Suprapubic skin (tissue), 4 donors: ENCODE measurements at places on chromosomes 12 and 14.

DNA sequence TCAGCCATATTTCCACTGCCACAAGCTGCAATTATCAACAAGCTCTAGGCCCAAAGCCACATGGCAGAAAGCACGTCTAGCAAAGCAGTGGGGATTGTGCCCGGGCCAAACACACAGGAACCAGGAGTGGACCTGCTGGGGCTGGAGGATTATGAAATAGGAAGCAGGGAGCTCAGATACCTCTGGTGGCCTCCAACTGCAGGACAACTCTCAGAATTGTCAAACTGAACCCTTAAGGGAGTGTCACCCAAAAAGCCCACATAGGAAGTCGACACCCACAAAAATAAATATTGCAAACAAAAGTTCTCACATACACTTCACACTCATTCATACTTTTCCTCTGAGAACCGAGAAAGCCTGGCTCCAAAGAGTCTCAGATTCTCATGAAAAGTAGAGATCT, 26.1 kb downstream of the KCTD10 start:
- DNase-seq: no peak

DNA sequence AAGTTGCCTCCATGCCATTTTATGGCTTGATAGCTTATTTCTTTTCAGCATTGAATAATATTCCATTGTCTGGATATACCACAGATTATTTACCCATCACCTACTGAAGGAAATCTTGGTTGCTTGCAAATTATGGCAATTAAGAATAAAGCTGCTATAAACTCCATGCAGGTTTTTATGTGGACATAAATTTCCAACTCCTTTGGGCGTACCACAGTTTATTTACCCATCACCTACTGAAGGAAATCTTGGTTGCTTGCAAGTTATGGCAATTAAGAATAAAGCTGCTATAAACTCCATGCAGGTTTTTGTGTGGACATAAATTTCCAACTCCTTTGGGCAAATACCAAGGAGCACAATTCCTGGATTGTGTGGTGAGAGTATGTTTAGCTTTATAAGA, 12.6 kb upstream of the PLEKHH1 start:
- no peak for DNase-seq

- DNase-seq: no peak
These were observed 237.6 kb downstream of the KCNH5 start for GRCh38 chr14:62807636-62808035.

DNA sequence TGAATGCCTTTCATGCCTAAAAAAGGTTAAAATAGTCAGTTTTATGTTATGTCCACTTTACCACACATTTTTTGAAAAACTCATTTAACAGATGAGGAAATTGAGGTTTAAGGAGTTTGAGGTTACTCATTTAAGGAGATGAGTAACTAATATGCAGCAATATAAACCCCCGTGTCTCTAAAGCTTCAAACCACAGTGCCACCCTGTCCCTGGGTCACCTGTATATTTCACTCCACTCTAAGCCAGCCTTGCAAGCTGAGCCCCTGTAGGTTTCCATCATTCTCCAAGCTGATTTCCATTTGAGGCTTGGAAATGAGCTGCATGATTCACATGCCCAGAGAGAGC, 64.4 kb downstream of the NUAK1 start:
- DNase-seq: peak; percentile 13

- DNase-seq: no peak
These were observed 62.3 kb downstream of the SUSD6 start for GRCh38 chr14:69673578-69674305.

DNA sequence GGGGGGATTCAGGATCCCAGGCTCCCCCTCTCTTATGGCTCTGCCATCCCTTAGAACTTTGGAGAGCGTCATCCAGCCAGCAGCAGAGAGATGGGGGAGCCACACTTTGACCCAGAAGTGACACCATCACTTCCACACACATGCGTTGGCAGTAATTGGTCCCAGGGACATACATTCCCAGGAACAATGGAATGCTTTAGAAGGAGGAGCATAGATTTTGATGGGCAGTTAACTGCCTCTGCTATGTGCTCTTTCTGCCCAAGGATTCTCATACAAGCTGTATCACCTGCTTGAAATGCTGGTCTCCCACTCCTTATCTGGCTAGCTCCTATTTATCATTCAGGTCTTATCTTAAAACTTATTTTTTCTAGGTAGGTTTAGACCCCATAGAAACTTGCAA, 109.0 kb upstream of the RPH3A start:
- DNase-seq: no peak

DNA sequence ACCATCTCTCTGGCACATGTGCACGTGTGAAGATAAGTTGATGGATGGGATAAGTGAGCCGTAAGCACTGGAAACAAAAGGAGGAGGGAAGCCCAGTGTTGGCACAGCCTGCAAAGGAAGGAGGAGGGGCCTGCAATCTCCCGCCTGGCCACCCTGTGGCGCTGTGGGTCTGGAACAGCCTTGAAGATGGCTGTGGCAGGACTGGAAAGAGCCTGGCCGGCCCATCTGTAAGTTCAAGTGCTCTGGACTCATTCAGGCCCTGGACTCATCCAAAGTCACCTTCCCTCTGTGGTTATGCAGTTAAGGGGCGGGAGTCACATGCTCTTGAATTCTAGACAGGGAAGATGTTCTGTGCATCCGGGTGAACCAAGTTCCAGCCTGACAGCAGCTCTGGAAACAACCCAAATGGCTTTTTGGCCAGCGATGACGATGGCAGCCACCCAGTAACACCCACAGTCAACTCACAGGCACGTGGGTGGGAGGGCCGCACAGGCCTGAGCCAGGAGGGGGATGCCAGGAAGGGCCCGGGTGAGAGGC, 50.4 kb downstream of the CHGA start:
- DNase-seq: peak; percentile 94

- DNase-seq: no peak
These were observed 48.2 kb upstream of the ATP2B1 start for GRCh38 chr12:89756585-89757398.

- DNase-seq: no peak
These were observed 47.5 kb downstream of the C14orf132 start for GRCh38 chr14:96086574-96087077.

DNA sequence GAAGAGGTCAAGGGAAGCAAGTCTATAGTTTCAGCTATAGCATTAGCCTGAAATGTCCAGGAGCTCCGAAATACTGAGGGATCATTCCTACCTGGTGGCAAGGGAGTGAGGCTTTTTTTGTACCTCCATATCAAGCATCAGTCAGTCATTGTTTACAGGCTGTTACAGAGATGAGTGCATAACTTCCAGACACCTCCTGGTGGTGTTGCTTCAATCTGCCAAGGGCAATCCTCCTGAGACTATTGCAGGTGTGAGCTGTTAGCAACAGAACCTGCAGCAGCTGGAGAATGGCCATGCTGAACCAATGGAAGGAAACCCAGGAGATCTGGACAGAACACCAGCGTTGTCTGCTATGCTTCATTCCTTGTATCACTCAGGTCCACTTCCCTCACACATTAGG, 80.0 kb upstream of the SLC8A3 start:
- DNase-seq: no peak

DNA sequence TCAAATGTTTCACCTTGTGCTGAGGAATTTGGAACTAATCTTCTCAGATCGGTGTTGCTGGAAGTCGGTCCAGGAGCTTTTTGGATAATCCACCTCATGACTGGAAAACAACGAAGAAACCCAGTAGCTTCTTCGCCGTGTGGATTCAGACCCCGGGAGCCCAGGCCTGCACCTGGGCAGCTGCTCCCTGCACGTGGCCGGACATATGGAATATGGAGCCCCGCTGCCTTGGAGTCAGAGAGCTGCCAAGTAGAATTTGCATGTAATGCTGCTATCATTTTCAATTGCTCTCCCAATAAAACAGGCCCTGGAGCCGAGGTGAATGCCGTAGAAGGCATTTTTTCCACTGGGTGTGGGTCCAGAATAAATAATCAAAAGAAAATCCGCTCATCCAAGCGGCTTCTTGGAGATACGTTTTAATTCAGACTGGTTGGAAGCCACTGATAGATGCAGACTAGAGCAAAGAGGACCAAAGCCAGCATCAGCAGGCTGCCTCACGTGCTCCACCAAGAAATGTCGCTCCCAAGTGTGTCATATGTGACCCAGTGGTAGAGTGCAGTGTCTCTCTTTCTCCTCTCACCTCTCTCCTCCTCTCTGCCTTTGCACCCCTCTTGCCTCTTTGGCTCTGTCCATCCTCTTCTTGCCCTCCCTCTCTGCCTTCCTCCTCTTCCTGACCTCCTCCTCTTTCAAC, 115.3 kb downstream of the ZNF664 start:
- DNase-seq: peak; percentile 32

- peak; percentile 60 for DNase-seq
These were observed 69.3 kb downstream of the SERPINA3 start for GRCh38 chr14:94681300-94682060.

GRCh38 chr12:11827091-11828061, 177.9 kb downstream of the ETV6 start:
- DNase-seq: no peak

DNA sequence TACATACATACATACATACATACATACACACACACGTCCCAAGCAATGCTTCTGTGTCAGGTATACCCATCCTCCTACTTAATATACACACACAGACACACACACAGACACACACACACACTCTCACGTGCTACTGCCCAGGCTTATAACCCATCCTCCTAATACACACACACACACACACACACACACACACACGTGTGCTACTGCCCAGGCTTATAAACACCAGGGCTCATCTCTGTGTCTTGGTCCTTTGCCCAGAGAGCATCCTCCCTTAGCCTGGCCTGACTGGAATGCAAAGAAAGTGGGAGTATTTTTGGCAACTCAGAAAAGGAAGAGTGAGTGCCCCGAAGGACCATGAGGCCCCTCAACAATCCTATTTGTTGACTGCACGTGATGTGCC, 129.0 kb downstream of the RBM19 start:
- DNase-seq: no peak

DNA sequence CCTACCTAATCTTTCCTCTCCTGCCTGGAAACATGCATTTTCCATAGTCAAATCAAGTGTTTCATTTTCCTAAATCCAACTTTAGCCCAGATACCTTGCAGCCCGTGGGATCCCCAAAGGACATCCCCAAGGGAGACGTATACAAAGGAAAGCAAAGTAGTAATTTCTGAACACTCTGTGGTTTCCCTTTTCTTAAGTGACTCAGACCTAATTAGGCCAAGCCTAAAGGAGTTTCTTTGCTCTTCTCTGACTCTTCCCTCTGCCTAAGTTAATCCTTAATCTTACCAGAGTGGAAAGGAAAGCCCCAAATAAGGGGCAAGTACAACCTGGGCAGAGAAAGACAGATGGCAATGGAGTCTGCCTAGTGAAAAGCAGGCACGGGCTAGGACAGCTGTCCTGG, 250.3 kb downstream of the SPTSSA start:
- no peak for DNase-seq

DNA sequence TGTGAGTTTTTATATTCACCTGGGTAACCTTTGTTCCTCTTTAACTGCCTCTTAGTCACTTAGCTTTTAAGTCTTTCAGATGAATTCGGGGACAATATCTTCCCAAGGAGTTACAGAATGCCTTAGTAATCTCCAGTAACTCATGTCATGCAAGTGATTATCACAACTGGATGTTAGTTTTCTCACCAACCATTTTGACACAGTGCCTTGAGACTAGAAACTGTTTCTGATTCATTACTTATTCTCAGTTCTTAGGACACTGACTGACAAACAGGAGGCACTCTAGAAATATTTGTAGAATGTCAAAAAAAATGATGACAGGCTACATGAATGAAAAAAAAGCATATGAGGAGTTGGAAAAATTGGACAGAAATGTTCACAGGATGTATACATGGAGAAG, 335.1 kb downstream of the ACSS3 start:
- no peak for DNase-seq

DNA sequence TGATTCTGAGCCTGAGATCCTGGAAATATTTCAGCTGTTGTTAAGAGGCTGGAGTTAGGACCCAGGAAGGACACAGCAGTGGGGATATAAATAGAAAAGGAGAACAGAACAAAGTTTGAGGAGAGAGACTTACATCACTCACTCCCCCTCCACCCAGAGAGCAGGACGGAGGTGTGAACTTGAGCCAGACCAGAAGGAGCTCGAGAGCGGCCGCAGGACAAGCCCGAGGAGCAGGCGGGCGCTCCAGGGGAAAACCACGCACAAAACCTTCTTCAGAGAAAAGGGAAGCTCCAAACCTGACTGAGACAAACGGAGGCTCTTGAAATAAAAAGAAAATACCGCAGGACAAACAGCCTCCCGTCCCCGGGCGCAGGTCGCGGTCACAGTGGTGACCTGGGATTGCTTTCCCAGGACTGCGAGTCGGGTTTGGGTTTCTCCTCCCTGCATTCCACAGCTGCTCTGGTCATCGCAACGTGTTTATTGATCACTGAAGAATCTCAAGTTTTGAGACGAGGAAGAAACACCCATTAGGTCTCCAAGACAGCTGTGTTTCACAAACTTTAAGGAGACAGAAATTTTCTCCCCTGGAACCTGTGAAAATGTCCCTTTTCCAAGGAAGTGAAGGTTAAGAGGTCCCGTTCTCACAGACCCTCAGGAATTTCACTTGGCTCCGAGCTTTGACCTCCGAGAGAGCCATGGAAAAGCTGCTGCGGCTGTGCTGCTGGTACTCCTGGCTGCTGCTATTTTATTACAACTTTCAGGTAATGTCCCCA, at the start of gene ADGRD1:
Gene ADGRD1 (plus strand): TSS at position 137 of the 773 bp plus-strand sequence. CDS start 559 bp downstream, at position 696.
- DNase-seq: no peak

GRCh38 chr12:4482936-4483335, 37.3 kb upstream of the FGF6 start:
- DNase-seq: no peak

DNA sequence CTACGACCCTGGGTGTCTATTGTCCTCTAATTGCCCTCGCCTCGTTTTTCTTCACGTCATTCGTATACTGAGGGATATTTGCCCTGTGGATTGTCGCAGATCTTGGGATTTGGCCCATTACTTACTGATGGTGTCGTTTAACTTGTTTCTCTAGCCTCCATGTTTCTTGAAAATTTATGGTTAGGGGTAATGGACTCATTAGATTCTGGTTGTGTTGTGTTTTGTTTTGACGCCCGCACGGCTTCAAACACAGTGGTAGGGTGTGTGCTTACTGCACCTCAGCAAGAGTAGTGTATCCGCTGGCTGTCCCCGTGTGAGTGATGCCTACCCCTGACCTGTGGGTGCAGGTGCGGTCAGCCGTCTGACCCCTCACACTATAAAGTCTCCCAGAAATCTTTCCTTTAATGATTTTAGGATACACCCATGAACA, 874 bp upstream of the RNU6-8 start:
- DNase-seq: no peak

DNA sequence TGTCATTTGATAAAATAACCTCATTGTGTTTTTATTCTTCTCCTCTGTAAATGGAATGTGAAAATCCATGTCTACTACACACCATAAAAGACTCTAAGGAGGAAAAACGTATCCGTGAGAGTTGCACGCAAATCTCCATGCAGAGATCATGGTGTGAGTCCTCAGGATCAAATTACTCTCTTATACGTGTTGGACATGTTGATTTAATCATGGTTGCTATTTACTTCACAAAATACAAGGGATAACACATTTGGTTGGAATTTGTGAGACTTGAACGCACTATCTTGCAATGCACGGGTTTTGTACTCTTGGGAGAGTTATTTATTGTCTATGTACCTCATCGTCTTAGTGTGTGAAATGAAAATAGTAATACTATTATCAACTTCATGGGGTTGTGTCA, 128.0 kb upstream of the RASSF8 start:
- DNase-seq: no peak
